ENCODE measurements at places on chromosomes 3 and 15.

GRCh38 chr3:38542401-38543298 lies 46.5 kb downstream of the EXOG start:
- DNase-seq = no peak

DNA sequence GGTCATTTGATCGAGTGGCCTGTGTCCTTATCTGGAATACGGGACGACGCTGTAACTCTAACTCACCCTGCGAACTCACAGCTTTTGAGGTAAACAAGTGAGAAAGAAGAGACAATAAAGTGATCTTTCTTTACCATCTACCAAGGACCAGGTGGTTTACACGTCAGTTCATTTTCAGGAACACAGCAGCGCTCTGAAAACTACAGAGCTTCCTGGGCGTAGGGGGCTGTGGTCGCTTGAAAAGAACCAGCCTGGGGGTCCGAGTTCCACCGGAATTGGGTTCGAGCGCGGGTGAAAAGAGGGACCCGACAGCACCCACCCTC lies 357 bp downstream of the KIAA1143 start:
- DNase-seq = peak; percentile 5

GRCh38 chr15:65948383-65948782 lies 79.1 kb downstream of the RAB11A start:
- DNase-seq = no peak

DNA sequence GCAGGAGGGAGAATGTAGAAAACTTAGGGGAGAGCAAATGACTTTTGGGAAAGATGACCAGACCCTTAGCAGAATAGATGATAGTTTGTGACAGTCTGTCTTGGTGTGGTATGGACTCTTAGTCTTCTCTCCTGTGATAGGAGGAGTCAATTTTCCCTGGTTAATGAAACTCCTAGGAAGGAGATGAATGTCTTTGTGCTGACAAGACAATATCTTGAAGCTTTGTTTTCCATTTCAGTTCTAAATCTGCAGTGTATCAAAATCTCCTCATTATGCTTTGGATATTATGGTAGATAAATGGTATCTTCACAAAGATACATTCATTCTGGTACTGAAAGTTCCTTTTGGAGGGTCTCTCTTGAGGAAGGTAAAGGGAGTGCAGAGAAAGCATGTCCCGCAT lies 77.8 kb upstream of the ZNF717 start:
- DNase-seq = no peak

DNA sequence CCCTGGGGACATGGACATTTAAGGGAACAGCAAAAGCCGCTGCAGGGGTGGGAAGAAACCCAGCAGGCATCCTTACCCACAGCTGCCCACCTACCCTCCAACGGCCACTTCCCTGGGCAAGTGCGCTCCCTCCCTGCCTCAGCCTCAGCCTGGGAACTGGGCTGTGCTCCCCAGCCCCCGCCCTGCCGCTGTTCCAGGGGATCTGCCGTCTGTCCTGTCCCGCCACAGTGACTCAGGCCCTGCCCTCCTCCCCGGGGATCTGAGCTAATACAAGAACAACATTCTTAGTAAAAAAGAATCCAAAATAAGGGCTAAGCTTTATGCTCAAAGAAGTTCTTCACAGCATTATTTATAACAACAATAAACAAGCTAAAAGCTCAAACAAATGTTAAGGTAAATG lies 7.4 kb upstream of the IQSEC1 start:
- DNase-seq = peak; percentile 51

- peak; percentile 87 for DNase-seq
Measured at GRCh38 chr3:12947504-12948369, 106.4 kb upstream of the RPL32 start.

DNA sequence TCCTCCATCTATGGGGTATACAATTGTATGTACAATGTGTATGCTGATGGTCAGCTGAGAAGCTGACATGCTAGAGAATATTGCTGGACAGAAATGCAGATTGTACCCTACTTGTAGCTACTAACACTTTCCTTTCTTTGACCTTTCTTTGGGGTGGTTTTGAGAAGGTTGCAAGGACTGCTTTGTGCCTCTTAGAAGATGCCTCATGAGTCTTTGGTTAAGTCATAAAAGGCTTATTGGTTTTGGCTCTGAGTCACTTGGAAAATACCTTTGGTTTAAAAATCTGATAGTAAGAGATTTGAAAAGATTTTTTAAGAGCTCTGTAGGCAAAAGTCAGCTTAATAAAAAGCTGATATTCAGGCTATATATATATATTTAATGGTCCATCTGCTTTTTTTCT lies 71.5 kb downstream of the ZMAT3 start:
- DNase-seq = peak; percentile 5

- no peak for DNase-seq
Measured at GRCh38 chr3:22730701-22731100, 472.4 kb upstream of the UBE2E2 start.

DNA sequence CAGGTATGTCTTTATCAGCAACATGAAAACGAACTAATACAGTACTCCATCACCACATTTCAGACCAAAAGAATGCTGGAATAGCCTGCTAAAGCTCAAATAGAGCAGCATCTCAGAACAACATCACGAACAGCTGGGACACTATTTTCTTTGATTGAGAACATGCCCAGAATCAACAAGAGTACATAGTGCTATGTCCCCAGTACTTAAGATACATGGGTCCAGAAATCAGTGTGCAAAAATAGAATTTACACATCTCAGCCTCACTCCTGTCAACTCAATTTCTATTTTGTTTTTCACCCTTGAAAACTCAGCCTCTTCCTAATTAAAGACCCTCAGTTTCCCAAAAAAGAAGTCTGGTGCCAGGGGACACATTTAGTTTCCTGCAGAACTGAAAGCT lies 753.9 kb downstream of the AGBL1 start:
- DNase-seq = no peak

- DNase-seq = no peak
Measured at GRCh38 chr3:21013566-21013965, 737.4 kb downstream of the ZNF385D start.

GRCh38 chr3:53809764-53810400 lies 36.3 kb downstream of the CHDH start:
- DNase-seq = no peak

GRCh38 chr3:4799266-4800256 lies 179.7 kb upstream of the BHLHE40 start:
- DNase-seq = no peak

GRCh38 chr3:39177708-39178332 lies 14.6 kb downstream of the XIRP1 start:
- peak; percentile 94 for DNase-seq

DNA sequence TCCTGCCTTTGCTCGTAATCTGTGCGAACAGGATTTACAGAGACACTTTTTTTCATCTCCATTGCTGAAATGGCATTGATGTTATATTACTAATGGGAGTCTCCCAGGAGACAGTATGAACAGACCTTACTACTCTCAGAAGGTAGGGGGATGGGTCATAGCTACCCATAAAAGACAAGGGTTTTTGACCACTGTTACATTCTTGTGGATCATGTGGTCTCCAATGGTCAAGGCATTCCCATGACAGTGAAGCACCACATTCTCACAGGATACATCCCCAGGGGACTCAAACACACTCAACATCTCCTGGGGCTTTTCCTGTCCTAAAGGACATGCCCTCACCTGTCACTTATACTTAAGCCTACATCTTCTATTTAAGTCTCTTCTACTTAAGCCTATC lies 40.8 kb downstream of the MKRN3 start:
- DNase-seq = no peak

- DNase-seq = peak; percentile 81
Measured at GRCh38 chr15:42704492-42704926, 32.4 kb downstream of the CDAN1 start.

- DNase-seq = no peak
Measured at GRCh38 chr15:70014860-70015490, 82.7 kb downstream of the TLE3 start.

- DNase-seq = no peak
Measured at GRCh38 chr3:42398080-42398479, 12.3 kb downstream of the LYZL4 start.

DNA sequence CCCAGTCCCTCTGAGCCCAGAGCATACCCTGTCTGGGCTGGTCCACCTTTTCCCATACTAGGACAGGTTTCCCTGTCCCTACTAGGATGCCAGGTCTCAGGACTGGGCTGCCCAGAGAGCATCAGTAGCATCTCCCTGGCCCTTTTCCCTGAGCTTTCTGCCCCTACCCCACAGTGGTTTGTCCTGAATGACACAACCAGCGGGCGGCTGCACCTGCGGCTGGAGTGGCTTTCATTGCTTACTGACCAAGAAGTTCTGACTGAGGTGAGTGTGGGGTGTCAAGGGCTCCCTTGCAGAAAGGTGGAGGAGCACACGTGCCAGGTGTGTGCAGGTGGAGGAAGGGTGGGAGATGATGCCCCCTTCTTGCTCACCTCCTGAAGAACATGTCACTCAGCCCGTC lies 33.5 kb downstream of the ESYT3 start:
- no peak for DNase-seq
